ENCODE measurements at places on chromosomes 12 and 14. TPM values are rescaled to one million over a fixed set of nuclear protein-coding genes. Genes with fewer than 3 reads are reported as not detected.

HCAR2 gene
- polyA plus RNA-seq, result not detected

FBXO34 gene
- 34.8 TPM for polyA plus RNA-seq

- DNase-seq, result no peak
These were observed 28.4 kb upstream of the SFSWAP start for GRCh38 chr12:131682510-131682895.

- no peak for DNase-seq
These were observed 13.5 kb downstream of the GPR84 start for GRCh38 chr12:54350743-54351142.

GRCh38 chr12:122785503-122785902, 11.1 kb downstream of the CCDC62 start:
- DNase-seq, result no peak

Measured in right lung (tissue), 10 donors.